Hepatic stellate cell (primary cell): ENCODE measurements at places on chromosomes 2 and 18.

GRCh38 chr2:158460632-158461297 is 4.0 kb downstream of the PKP4 start:
- DNase-seq = no peak

GRCh38 chr2:165008730-165009315 is 53.5 kb upstream of the SLC38A11 start:
- peak; percentile 24 for DNase-seq

DNA sequence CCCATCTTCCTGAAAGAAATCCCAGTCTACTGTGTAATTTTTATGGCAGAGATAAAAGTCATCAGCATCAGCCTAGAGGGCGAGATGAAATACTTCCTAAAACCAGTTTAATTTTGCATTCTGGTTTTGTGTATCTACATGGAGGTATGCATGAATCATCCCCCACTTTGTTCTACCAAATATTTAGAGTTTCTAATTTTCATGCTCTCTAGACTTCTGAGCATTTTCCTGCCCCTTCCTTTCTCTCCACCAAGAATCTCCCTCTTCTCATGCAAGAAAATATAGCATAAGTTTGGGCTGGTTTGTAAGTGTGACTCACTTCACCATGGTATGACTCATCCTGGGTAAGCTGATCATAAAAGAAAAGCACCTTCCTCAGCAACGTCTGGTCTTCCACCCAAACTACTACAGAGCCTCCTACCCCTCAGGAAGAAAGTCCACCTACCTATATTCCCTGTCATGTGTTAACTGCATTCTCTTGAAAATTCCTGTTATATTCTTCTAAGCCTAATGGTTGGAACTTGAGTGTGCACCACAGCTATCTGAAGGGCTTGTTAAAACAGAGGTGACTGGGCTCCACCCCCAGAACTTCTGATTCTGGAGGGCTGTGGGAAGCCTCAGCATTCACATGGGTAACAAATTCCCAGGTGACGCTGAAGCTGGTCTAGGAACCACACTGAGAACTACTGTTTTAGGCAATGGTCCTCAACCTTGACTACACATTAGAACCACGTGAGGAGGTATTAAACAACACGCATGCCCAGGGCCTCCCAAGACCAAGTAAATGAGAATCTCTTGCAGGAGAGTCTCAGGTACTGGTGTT is 37.4 kb upstream of the RAPGEF4 start:
- DNase-seq = peak; percentile 56

GRCh38 chr2:118614841-118615271 is 232.6 kb downstream of the EN1 start:
- no peak for DNase-seq

DNA sequence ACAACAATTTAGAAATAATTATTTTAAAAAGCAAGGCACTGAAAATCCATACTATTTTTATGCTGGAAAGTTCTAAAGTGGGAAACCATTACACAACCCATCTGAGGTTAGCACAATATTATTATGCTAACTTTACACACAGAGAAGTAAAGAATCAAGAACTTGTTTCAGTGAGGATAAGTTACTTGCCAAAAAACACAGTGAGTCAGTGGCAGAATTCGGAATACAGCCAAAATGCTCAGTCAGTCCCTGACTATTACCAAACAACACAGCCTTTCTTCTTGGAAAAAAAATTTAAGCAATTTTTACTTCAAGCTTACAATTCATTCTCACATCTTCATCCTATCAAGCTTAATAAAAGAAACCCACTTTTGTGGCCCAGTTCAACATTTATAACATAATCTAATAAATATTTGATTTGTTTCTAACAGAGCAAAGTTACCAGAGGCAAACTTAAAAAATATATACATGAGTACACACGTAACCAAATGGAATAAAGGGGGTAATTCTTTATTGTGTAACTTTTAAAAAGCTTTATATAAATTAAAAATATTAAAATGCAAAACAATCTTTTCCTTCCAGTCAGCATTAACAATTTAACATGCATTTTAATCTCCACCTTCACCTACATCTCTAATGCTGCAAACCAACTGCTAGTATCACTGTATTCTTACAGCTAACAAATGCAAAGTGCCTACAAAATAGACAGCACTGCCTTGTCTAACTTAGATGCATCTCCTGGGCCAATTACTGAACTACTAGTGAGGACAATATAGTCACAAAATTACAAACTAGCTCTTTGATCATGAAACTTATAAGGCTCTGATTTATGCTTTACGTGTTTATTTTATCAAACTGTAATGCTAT is 55.2 kb downstream of the CCDC88A start:
- DNase-seq = peak; percentile 62
